ENCODE measurements at places on chromosomes 6 and 20.

DNA sequence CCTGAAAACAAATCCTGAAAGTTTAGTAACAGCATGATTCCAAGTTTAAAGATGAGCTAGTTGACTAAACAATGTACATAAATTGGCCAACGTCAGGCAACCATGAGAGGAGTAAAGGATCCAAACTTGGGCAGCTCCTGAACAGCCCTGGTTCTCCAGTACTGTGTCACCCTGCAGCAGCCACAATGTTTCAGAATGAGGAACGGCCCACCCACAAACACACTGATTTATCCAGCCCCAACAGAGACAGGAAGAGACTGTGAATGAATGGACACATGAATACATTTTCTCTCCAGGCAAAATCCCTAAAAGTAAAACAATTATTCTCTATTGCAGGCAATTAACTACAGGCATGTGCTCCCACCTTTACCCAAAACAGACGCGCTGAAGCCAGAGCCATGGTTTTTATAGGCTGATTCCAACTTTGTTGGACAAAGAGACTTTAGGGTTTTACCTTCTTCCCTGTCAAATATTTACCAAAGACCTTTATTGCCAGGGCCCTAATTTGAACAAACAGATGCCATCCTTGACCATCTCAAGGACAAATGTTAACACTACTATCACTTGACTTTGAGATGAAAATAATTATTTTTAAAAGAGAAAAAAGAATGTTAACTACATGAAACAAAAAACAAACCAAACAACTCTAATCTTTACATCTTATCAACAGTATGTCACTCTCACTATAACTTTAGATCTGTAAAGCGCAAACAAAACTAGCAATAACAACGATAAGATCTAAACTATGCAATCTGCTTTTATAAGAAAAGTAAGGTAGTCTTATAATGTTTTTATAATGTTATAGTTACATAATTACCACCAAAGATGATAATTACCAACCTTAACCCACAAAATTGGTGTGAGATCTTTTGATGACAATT, 22.9 kb downstream of the CNKSR3 start:
- DNase-seq = no peak

GRCh38 chr6:163725008-163725941, 310.8 kb downstream of the QKI start:
- no peak for DNase-seq

- no peak for DNase-seq
Observed at GRCh38 chr20:61125546-61126180, 126.4 kb upstream of the CDH4 start.

DNA sequence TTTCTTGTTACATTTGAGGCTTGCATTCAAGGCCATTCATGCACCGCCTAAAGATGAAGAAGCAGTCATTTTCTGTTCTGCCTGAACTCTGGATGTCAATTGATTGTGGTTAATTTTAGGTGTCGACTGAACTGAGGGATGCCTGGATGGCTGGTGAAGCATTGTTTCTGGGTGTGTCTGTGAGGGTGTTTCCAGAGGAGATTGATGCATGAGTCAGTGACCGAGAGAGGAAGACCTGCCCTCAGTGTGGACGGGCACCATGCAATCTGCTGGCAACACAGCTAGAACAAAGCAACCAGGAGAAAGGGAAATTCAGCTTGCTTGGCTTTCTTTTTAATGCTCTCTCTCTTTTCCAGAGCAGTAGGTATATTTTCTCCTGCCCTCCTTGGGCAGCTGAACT, 164.1 kb upstream of the ECI2 start:
- no peak for DNase-seq
